ENCODE measurements at places on chromosomes 5 and 9.

DNA sequence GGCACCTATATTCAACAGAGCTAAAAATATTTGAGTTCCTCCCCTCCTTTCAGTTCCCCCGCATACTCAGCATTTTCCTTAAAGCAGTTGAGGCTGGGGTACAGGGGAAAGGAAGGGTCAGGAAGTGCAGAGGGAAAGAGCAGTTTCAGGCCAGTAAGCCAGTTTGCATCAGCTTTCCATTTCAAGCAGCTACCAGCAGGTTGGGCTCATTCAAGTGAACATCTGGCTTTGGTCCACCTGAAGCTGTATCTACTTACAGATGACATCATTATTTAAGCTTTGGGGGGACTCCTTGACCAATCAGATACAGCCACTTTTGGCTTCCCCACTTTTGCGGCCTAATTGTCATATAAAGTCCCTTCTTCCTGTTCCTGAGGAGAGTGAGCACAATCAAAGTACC is 8.2 kb upstream of the ACO1 start:
- DNase-seq: no peak

GRCh38 chr5:36573438-36573837 is 33.0 kb upstream of the SLC1A3 start:
- DNase-seq: no peak

GRCh38 chr5:15191012-15191411 is 309.0 kb upstream of the FBXL7 start:
- no peak for DNase-seq

DNA sequence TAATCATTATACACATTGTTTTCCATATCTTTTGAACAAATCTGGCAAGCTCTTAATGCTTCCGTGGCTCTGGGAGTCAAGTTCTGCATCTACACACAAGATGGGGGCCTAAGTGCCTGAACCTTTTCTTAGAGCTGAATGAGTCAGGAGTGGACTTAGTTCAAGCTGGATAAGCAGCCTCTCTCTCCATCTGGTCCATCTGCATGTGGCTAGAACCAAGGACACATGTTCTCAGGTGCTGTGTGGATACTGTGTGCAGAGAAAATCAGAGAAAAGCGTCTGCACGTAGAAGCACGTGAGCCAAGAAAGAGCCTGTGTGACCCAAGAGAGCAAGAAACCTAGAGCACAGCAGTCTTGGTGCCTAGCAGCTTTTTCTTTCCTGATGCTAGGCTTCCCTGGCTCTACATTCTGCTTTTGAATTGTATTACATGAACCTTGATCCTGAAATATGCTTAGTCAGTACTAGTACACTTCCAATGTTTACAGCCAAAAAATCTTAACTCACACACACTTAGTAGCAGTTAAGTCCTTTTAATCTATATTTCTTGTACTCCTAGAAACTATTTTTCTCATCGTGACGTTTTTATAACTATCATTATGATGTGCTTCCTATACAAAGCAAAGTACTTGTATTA is 1798.9 kb downstream of the MAT2B start:
- DNase-seq: no peak

DNA sequence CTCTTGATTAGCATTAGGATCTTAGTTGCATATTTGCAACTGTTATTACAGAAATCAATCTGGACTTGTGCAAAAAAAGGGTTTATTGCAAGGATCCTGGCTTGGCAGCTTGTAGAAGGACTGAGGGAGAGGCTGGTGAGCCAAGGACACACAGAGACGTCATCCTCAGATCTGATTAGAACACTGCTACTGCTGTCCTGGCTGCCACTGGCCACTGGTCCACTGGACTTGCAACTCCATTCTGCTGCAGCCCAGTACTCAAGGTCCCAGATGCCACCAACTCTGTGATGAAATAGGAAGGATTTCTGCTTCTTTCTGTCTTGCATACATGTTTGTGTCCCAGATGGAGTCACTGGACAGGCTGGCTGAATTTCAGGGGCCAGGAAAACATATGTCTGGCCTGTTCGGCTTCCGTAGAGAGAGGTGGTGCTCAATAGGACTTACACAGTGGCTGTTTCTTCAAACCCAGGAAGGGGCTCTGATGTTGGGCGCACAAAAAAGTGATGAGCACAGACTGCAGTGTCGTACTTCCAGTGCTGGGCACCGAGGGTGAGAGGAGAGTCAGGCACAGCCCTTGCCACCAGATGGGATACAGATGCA is 68.9 kb upstream of the SH3PXD2B start:
- DNase-seq: no peak

DNA sequence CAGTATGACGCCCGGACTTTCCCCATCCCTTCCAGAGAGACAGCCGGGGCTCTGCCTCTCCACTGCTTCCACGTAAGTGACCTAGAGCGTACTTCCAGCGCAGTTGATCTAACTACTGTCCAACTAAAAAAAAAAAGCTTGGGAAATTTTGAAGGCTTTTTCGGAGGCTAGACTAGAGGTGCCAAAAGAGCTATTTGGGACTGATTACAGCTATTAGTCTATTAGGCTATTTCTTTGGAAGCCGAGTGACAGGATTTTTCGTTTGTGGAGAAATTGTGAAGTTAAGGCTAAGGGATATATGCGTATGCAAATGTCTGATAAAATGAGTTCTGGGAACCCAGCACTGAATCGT is 1.5 kb downstream of the CCNO start:
- DNase-seq: no peak

GRCh38 chr5:50807661-50808060 is 141.2 kb downstream of the PARP8 start:
- no peak for DNase-seq

DNA sequence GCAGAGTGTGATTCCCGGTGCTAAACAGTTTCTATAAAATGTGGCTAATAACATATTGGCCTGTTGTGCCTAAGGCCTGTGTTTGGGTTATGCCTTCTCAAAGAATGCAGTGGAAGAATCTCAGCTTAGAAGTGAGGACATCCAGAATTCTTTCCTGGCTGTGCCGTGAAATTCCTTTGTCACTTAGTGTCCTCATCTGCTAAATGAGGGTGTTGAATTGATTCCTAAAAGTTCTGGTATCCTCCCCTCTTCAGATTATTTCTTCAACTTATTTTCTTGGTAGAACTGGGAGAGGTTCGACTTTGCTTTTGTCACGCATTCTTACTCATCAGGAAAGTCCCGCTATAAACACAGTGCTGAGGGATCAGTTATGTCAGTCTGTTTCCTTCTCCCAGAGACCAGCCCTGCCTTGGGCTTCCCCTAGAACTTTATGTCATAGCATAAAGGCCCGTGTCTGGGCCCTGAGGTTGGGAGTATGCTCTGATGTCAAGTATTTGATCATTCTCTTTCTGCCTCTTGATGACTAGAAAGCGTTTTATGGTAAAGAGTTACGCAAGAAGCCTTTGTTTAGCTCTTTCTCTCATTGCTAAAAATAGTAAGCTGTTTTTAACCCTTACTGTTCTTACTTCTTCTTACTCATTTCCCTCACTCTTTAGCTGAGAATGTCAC is 29.5 kb downstream of the MTAP start:
- DNase-seq: peak; percentile 84

GRCh38 chr9:82949203-82949602 is 113.7 kb downstream of the RASEF start:
- no peak for DNase-seq

DNA sequence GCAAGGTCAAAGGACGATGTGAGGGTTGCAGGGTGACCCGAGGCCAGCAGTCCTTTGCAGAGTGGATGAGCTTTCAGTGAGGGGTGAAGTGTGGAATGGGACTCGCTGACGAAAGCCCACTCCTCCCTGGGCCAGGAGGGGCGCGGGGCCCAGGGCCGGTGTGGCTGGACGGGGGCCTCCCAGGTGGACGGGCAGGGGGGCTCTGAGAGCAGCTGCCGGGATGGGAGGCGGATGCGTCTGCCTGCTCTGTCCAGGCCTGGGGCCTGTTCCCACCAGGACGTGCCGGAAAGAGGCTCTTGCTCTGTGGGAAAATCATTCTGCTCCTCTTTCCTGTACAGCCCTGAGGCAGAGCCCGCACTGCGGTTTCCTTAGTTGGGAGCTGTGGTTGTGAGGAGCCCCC is 24.3 kb downstream of the IRX4 start:
- DNase-seq: no peak

DNA sequence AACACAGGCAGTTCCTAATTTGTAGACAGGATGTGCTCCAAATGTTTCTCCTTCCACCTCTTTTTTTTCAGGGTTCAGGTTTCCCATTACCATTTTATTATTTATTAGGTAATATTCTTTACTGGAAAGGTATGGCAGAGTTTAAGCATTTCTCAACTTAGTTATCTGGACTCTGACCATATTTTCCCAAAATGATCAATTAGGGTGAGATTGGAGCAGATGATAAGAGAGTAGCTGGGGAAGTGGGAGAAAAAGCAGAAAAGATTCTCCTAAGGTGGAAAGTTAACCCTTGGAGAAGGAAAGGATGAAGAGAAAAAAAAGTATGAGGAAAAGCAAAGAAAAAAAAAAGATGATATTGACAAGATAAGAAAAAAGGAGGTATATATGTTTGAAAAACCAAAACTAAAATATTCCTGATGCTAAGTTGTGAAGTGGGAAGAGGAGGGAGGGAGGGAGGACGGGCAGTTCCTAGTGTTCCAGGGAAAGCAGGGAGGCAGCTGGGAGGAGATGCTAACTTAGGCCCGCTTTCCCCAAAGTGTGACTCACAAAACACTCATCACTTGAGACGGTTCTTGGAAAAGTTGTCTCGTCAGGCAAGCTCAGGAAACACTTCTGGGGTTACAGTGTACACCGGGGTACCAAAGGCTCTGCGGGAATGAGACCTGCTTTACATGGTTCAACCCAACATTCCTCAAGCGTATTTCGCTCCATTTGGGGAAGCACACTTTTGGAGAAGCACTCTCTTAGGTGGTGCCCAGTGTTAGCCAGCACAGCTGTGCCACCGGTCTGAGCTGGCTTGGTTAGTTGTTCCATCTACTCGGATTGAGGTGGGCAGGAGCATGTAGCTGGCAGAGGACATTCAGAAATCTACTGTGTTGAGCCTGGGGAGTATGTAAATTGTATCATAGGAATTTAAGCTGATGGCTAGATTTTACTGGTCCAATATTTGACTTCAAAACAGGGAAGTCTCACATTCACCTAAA is 35.1 kb downstream of the B4GALT1 start:
- no peak for DNase-seq

- no peak for DNase-seq
These were observed 251.8 kb upstream of the RASA1 start for GRCh38 chr5:87015901-87016300.

- peak; percentile 4 for DNase-seq
These were observed 466.1 kb downstream of the TLR4 start for GRCh38 chr9:118170032-118170955.

All from activated CD4-positive, alpha-beta T cell treated with anti-CD3 and anti-CD28 coated beads, Interleukin-2, Interleukin-6, amounts not matched to agents 100 ng/mL and 50 ng/mL, durations not matched to agents 16 hours and 8 hours (primary cell).